Myocyte (in vitro differentiated cells): ENCODE measurements at places on chromosomes 2 and 18. TPM values are rescaled to one million over a fixed set of nuclear protein-coding genes. Genes with fewer than 3 reads are reported as not detected.

DNA sequence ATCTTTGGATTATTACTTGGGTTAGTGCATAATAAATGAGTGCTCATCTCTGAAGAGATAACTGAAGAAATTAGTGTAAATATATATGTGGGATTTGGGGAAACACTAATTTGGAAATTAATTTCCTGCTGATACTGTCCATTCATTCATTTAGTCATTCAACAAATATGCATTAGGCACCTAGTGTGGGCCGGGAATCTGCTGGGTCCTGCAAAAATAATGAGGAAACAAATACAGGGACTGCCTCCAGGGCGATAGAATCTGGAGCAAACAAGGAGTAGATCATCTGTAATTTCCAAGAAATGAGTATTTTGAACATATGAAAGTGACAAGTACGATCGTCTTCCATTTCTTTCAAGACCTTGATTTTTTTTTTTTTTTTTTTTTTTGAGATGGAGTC is 203.7 kb upstream of the LYPD1 start:
- DNase-seq, result no peak

DNA sequence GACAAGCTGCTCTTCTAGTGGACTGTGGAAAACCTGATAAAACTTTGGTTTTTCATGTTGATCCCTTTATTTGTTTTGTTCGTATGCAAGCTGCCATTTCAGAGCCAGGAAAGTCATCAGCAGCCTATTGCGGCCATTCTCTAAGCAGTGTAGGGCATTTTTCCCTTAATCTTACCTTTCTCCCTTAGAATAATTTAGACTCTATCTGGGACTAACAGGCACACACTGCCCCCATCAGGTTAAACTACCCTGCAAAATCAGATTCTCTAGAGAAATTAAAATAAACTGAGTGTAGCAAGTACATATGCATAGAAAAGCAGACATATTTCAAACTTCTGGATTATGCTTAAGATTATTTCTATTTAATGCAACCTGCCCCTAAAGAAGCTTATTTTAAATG is 347.5 kb downstream of the METTL4 start:
- DNase-seq, result peak; percentile 45

- DNase-seq, result peak; percentile 18
Observed at GRCh38 chr2:177535000-177535399, 142.4 kb downstream of the AGPS start.

GRCh38 chr2:232485348-232485756 is 2.3 kb downstream of the ECEL1 start:
- DNase-seq, result no peak

- no peak for DNase-seq
Observed at GRCh38 chr2:74951211-74951754, 7.2 kb upstream of the POLE4 start.

- DNase-seq, result no peak
Observed at GRCh38 chr18:9757827-9758621, 49.9 kb downstream of the RAB31 start.

- DNase-seq, result no peak
Observed at GRCh38 chr2:142165790-142166189, 35.0 kb upstream of the LRP1B start.

DNA sequence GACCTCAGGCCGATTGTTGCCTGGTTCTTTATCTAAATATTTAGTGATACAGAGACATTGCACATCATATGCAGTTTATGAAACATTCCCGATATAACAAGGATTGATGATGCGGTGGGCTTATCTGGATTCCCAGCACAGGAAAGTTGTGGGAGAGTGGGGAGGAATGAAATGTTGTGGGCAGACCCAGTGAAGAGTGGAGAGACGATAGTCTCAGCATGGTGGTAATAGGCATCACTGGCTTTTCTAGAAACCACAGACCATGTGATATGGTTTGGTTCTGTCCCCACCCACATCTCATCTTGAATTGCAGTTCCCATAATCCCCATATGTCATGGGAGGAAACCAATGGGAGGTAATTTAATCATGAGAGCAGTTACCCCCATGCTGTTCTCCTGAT is 34.8 kb upstream of the RND3 start:
- DNase-seq, result no peak

DNA sequence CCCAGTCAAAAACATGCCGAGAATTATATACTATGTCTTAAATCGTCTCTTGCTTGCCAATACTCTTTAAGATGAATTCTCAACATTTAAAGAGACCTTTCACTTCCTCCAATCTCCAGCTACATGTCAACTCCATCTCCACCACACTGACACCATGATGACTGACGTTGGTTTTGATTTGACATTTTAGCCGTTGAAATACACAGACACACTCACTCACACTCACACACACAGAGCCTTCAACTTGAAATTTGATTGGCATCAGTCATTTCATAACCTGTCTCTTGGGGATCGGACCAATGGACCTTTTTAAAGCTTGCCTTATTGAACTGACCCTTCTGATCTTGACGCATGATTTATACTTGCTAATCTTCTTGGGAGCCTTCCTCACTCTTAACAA is 230.8 kb upstream of the PIK3C3 start:
- DNase-seq, result no peak

GRCh38 chr18:5596585-5596984 is 52.8 kb upstream of the EPB41L3 start:
- no peak for DNase-seq

DNA sequence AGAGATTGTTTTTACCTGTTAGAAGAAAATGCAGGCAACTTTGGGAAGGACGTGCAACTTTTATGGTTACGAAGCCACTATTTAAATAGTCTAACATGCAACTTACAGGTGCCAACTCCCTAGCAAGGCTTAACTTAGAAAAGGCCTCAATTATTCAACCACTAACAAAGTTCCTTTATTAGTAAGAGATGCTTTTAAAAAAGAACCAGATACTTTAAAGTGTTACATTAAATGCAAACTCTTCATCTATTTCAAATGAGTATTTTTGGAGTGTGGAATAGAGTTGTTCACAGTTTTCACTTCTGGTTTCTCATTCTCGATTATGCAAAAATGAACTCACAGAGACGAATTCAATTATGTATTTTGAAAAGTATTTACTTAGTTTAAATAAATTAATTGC is 51.7 kb downstream of the PELI1 start:
- DNase-seq, result no peak

DNA sequence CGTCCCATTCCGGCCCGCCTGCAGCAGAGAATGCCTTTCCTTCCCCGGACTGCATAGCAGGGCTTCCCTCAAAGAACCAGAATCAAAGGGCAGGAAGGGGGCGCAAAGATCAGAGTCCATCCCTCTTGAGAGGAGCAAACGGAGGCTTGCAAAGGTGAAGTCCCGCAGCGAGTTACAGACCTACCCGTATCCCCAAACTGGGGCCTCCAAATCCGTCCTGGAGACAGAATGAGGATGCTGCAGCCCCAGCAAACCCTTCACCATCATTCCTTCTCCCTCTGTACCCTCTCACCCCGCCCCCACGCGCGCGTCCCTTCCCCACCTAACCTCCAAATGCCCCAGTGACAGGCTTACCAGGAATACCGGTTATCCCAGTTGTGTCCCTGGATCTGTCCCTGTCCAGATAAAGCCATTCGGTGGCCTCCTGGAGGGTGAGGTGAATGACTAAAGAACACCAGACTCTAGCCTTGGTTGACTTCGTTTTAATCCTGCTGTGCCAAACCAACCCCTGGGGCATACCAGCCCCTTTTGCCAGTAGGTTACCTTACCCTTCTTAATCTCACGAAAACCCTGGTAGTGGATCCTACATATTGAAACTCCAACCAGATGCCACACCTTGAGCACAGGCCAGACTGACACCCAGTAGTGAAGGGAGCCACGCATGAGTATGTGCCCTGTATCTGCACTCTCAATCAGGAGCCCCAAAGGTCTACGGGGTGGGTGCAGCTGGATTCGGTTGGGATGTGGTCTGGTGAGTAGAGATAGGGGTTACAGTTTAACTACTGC is 961 bp upstream of the SLC40A1 start:
- peak; percentile 34 for DNase-seq

- no peak for DNase-seq
Observed at GRCh38 chr2:234850818-234851217, 101.0 kb upstream of the SH3BP4 start.

DNA sequence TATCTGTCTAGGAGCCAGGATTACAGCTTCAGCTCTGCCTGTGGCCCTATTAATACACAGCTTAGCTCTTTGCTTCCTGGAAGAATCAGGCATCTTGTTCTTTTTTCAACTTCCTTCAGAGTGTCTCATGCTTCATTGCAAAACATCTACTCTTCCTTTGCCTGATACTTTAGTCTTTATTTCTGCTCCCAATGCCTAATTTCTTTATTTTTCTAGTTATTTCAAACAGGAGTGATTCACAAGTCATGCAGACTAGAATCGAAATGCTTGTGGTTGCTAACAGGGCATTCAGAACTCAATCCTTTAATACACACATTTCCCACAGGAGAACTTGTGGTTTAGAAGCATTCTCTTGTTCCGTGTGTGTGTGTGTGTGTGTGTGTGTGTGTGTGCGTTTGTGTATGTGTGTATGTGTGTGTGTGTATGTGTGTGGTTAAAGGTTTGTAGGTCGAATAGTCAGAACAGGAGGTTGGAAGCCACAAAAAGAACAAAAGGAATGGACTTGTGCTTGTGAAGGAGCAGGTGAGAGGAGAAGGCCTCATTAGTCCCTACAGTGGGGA is 28.3 kb upstream of the INSIG2 start:
- DNase-seq, result peak; percentile 93

DNA sequence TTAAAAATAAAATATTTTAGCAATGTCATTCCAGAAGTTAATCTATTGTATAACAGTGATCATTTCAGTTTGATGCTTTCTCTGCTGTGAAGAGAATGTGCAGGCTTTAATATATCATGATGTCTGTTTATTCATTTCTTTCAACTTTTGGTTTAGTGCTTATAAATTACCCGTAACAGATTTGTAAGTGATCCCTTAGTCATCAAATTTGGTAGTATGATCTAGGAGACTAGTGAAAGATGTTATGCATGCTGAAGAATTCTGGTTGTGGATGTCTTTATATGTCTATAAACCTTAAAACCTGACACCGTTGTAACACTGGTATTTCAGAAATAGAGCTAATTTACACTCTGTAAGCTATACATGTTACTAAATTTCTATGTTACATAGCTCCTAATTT is 260.4 kb downstream of the CPS1 start:
- no peak for DNase-seq

GRCh38 chr2:46945671-46946070 is 30.1 kb upstream of the MCFD2 start:
- DNase-seq, result no peak

- no peak for DNase-seq
Observed at GRCh38 chr2:156489195-156489594, 53.0 kb downstream of the GPD2 start.

DNA sequence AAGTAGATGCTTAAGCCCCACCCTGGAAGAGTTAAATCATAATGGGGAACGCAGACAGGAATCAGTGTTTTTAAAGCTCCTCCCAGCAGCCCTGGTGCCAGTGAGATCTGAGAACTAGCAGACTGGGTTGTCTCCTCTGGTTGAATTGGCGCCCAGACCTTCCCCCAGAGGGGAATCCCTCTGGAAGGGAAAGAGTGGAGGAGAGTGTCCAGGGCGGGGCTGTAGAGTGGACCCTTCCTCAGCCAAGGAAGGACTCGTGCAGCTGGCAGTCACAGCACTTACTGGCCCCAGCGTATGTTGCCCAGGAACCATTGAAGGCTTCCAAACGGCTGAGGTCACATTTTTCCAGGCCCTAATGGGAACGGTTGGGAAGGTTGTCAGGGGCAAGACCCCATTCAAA is 62.5 kb downstream of the TGOLN2 start:
- DNase-seq, result no peak

DNA sequence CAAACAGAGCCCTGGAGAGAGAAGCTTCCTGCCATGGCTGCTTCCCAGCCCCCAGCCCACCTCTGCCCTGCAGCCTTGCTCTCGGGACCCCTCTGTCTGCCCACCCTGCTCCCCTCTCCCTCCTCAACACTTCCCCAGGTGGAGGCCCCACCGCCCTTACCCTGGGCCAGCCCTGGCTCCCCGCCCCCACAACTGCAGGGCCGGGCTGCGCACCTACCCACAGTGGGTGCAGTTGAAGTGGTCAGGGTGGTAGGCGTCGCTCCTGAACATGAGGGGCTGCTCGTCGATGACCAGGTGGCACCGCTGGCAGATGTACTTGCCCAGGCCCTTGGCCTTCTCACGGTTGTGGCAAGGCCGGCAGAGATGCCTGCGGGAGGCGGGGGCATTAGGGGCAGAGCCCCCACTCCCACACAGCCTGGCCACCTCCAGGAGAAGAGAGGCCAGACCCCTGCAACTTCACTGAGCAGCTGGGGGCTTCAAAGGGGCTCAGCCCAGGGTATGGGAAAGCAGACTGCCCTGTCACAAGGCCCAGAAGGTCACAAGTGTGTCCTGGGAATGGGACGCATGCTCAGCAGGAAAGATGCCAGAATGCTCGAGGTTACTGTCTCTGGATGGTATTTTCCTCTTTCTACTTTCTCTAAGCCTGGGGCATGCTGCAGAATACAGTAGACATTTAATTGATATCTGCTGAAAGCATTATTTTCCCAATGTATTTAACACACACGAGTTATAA is 3.1 kb upstream of the GPR17 start:
- no peak for DNase-seq

DNA sequence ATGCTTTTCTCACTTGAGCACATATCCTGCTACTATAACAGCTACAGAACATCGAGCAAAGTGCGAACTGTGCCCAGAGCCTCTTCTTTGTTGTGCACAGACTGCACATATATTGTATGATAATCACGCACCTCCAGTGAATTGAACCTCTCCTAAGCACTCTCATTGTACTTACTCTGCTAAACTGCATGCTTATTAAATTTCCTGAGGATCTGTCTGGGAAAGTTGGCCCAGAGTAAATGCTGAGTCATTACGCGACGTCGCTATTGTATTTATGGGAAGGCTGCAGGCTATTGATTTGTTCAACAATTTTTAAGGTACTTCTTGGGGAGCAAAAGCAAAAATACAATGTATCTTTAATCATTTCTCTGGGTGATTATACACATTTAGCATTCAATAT is 399.6 kb upstream of the DSEL start:
- DNase-seq, result no peak

GRCh38 chr2:26049641-26050040 is 15.8 kb downstream of the RAB10 start:
- no peak for DNase-seq

DNA sequence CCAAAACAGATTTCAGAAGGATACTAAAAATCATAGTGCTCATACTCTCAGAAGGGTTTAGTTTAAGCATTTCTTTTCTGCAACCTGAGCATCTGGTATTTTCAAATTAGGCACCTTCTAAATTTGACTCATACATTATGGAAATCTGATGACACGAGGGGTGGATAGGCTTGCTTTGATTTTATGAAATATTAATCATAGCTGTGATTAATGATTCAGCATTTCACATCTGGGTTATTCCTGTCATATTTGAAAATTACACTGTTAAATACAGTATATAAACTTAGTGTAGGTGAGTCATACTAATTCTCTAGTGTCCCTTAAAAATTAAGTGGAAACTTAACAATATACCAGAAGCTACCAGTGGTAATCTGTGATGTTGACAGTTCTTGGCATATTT is 47.7 kb downstream of the MRPS9 start:
- no peak for DNase-seq

GRCh38 chr2:8986327-8986976 is 17.0 kb downstream of the MBOAT2 start:
- no peak for DNase-seq

The TEX44 gene
- total RNA-seq, result not detected in 2 replicates

The SERPINB3 gene
- not detected in 2 replicates for total RNA-seq

The UXS1 gene
- total RNA-seq, result 51.0 and 51.1 TPM in 2 replicates

The UGT1A8 gene
- total RNA-seq, result not detected in 2 replicates

The FOXD4L1 gene
- 0.26 and 0.43 TPM in 2 replicates for total RNA-seq

The LHCGR gene
- total RNA-seq, result not detected in 2 replicates

The GULP1 gene
- 37.6 and 54.1 TPM in 2 replicates for total RNA-seq

The CCDC141 gene
- 32.4 and 61.8 TPM in 2 replicates for total RNA-seq

The KRTCAP3 gene
- not detected in 2 replicates for total RNA-seq

The DIPK1C gene
- total RNA-seq, result not detected in 2 replicates

The RBM44 gene
- total RNA-seq, result 0.05 and 0.37 TPM in 2 replicates

The CNNM4 gene
- total RNA-seq, result 7.5 and 15.6 TPM in 2 replicates

The C2orf72 gene
- total RNA-seq, result not detected in 2 replicates
